ENCODE measurements at places on chromosomes 5 and 9.
A peak's percentile ranks its signal among the peaks of the same experiment; 100 is the strongest.

DNA sequence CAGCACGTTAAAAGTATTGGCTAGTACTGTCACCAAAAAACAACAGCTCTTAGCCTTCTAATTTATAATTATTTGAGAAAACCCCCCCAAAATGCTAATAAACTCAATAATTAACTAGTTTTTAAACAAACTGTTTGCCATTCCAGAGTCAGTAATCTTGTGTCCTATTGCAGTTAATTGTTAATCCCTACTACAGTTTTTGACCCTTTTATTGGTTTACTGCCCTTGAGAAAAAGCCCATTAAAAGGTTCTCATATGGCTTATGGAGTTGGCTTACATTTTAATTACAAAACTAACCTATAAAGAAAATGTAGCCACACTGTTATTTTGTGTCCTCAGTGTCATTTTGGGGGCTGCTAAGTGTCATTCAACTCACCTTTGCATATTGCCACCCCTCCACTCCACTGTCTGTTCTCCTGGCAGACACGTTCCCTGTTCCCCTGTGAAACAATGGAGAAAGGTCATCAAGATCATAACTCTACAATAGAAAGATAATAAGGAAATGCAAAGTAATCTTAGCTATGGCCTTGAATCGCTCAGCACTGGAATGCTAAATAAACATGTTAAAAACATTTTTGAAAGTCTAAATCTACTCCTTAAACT, 51.6 kb upstream of the TXNDC8 start:
- no peak for DNase-seq

GRCh38 chr5:305459-305858, 16.1 kb upstream of the AHRR start:
- no peak for DNase-seq

DNA sequence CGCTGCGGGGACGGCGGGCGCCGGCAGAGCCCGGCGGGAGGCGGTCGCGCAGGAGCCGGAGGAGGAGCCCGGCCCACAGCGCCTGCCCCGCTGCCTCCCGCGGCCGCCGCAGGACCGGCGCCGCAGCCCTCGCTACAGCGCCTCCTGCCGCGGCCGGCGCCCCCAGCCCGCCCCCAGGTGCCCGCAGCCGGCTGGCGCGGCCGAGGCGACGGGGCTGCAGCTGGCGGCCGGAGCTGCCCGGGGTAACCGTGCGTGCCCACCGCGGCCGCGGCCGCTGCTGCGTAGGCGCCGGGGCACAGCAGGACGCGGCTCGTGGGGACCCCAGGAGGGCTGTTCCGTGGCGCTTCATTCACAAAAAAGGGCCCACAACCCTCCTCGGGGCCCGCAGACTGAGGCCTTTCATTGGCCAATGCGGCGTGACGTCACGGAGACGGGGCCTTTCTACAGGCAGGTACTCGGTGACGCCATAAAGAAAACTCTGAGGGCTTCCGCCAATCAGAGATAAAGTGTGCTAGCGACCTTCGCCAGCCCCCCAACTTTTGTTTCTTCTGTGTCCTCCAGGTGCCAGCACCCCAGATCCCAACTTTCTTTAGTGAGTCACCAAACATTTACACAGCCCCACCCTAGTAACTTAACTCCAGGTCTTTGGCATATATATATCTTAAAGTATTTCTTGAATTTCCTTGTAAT, at the start of gene CDC14B:
Gene CDC14B (minus strand): TSS at position 353 of the 690 bp plus-strand sequence. CDS start 465 bp downstream, outside the sequence.
- DNase-seq: peak; percentile 26

DNA sequence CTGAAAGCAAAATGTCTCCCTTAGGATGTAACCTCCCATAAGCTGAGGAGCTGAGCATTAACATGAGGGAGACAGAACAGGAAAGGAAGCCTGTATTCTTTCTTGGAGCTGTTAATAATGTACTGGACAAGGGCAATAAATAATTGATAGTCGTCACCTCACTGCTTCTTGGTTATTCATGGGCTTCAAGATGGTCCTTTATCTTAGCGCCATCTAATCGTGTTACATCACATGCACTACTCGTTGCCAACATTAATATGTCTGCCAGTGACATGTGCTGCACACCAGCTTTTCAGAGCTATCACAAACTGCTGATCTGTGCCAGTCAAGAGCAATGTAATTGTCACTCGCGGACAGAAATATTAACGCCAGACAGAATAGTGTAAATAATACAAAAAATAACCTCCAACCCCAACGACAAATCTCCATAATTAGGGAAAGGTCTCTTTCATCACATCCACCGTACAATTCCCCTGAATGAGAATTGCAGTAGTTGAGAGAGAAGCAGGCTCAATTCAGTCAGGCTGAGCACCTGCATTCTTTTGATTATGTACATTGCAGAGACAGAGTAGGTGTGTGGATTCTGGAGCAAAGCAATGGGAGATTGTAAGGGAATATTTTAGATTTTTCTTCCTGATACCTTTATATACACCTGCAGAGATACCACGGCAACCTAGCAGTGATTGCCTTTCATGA, 267.1 kb downstream of the SPATA31D1 start:
- no peak for DNase-seq

DNA sequence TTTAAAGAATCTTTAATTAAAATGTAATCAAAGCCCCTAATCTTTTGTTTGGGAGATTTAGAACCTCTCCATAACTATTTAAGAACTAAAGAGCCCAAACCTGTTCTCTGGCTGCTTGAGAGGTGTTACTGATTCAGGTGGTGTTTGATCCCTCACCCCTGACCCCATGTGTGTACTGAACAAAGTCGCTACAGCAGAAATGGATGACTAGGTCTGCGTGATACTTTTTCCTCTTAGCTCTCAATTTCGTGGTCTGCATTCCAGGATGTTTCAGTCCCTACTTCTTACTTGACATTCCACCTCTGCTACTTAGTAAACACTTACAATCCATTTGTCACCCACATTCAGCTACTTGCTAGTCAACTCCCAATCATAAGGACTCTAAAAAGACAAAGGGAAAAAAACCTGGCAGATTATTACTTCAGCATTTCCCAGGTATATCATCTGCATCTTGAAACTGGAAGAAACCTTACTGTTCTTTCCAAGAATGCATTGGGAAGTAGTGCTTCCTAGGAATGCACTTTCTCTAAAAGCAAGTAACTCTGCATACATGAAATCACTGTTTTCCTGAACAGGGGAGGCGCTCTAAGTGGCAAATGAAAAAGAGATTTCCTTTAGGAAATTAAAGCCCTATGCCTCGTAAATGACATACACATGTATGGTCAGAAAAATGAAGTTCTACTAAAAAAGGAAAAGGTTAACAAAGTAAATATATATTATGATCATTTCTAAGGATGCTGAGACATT, 1091.6 kb downstream of the PTPRD start:
- DNase-seq: no peak

DNA sequence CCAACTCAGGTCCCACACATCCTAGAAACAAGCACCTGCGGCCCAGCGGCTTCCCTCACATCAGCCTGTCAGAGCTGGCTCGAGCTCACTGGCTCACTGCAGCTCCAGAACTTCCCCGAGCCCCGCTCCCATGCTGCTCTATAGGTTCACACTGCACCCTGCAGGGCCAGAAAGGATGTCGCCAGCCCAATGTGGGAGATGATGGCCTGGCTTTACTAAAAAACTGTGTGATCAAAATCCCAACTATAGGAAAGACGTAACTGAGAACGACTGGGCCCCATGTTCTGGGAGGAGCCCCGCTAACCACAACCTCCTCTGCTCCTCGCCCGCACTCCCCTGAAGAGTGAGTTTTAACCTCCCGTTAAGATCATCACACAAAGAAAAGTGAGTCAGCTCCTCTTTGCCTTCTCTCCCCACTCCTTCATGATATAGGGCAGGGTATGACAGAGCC, 4.6 kb downstream of the SURF4 start:
- DNase-seq: no peak

- no peak for DNase-seq
Measured at GRCh38 chr5:107380654-107381053, 290.1 kb downstream of the EFNA5 start.

DNA sequence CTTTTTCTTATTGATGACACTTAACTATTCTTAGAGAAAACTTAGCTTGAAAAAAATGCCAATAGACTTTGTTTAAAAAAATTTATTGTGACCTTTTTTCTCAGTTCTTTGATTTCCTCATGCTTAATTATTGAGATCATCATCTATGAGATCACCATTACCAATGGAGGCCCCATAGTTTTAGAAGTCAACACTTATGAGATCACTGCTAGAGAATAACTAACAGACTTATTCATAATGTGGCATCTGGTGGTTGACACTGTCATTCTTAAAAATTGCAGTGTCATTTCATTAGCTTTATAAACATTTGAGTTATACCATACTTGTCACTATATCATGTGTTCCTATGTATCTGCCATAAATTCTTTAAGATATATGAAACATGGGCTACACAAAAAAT, 14.9 kb upstream of the FEM1C start:
- DNase-seq: no peak

- no peak for DNase-seq
Measured at GRCh38 chr9:95570646-95571045, 53.9 kb upstream of the PTCH1 start.

DNA sequence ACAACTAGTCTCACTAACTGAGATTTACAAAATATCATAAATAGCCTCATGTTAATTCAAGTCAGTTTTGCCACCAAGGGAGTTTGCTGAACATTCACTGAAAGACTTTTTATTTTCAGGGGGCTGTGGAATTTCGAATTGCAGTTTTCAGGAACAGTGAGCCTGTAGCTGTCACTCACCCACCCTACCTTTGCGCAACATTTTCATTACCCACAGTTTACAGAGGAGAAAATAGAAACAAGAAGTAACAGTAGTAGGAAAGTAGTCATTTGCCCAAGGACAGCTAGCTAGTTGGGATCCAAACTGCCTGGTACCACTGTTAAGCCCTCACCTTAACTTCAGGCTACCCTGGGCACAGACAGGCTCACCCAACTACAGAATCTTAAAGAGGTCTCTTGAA, 154.1 kb downstream of the ADAMTS12 start:
- no peak for DNase-seq

DNA sequence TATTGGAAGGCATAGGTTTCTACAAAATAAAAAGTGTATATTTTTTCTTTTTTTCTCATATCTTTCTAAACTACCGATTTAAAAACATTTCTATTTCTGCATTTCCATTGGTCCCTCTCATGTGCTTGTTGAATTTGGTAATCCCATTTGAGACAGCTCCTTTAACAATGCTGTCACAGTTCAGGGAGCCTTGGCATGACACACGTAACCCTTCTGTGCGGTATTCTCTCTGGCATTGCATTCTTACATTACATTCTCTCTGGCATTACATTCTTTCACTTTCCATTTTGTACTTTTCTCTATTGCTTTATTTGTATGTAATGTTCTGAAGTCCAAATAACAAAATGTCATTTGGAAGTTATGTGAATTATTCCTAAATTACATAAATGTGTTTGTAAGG, 150.7 kb upstream of the RASGRF2 start:
- DNase-seq: no peak

DNA sequence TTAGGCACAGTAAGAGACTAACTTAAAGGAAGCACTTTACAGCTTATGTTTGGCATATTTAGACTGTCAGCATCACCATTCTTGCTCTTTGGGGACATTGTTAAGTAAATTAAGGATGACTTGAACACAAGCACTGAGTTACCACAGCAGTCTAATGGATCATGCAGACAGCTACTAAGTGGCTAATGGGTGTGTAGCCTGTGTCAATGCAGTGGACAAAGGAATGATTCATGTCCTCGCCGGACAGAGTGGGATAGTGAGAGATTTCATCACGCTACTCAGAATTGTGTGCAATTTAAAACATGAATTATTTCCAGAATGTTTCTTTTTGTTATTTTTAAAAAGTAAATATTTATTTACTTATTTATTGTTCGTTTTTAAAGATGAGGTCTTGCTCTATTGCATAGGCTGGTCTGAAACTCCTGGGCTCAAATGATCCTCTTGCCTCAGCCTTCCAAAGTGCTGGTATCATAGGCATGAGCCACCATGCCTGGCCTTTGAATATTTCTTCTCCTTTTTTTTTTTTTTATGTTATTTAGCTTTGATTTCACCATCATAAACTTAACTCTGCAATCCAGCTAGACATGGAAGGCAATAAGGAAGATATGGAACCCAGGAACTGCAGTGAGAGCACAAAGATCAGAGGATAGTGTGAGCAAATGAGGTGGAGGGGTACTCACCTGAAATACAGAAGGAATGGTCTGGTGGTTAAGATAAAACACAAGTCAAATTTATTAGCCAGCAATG, 53.0 kb upstream of the KLF4 start:
- DNase-seq: no peak

- no peak for DNase-seq
Measured at GRCh38 chr9:98083061-98083501, 26.5 kb downstream of the NANS start.

- no peak for DNase-seq
Measured at GRCh38 chr9:91660521-91660920, 236.9 kb upstream of the NFIL3 start.

DNA sequence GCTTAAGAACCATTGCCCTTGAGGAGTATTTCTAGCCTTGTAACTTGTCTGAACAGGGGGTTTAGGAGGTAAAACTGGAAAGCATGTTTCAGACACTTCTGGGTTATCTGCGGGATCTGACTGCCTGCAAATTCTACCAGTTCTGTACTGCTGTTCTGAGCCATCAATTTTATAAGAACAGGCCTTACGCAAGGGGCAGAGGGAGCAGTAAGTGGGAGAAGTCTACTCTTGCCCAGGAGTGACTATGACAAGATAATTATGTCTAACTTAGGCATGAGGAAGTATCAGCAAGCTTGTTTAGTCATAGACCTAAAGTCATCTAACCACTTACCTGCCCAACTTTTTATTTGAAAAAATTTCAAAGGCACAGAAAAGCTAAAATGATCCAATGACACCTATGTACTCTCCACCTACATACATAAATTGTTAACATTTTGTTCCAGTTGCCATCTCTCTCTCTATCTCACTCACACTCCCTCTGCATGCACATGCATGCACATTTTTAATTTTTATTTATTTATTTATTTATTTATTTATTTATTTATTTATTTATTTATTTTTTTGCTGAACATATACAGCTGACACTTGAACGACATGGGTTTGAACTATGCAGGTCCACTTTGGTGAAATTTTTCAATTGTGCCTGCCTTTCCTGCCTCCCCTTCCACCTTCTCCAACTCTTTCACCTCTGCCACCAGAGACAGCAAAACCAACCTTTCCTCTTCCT, 18.4 kb upstream of the DEPDC1B start:
- no peak for DNase-seq

DNA sequence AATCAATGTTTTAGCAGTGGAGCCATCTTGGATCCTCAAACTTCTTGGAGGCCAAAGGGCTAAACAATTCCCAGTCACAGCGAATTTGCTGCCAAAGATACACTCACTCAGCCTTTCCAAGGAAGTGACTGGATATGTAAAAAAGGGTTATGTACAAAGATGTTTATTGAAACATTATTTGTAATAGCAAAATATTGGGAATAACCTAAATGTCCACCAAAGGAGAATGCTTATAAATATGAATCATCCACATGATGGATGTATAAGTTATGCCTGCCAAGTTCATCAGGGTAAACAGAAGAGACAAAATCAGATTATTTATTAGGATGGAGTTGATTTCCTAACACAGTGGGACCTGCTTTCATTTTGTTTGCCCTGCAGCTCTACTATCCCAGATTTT, 145.2 kb upstream of the ABCA1 start:
- no peak for DNase-seq

GRCh38 chr5:11415751-11416150, 488.5 kb downstream of the CTNND2 start:
- DNase-seq: no peak

Measured in activated naive CD4-positive, alpha-beta T cell (primary cell).